ENCODE measurements at places on chromosomes 16 and 17. TPM values are rescaled to one million over a fixed set of nuclear protein-coding genes. Genes with fewer than 3 reads are reported as not detected.

GRCh38 chr17:172401-172800 is 9.0 kb downstream of the DOC2B start:
- DNase-seq, result no peak

GRCh38 chr17:7549401-7550055 is 670 bp downstream of the TNFSF12 start:
- no peak for DNase-seq

GRCh38 chr17:32479074-32479617 is 7.6 kb upstream of the CDK5R1 start:
- DNase-seq, result no peak

- no peak for DNase-seq
These were observed 26.2 kb upstream of the TXNDC11 start for GRCh38 chr16:11768849-11769248.

- DNase-seq, result peak; percentile 20
These were observed 761 bp downstream of the GAN start for GRCh38 chr16:81315271-81316175.

GRCh38 chr17:79616801-79617200 is 6.0 kb upstream of the RBFOX3 start:
- DNase-seq, result no peak

- no peak for DNase-seq
These were observed 6.6 kb downstream of the ZSCAN10 start for GRCh38 chr16:3092501-3092941.

DNA sequence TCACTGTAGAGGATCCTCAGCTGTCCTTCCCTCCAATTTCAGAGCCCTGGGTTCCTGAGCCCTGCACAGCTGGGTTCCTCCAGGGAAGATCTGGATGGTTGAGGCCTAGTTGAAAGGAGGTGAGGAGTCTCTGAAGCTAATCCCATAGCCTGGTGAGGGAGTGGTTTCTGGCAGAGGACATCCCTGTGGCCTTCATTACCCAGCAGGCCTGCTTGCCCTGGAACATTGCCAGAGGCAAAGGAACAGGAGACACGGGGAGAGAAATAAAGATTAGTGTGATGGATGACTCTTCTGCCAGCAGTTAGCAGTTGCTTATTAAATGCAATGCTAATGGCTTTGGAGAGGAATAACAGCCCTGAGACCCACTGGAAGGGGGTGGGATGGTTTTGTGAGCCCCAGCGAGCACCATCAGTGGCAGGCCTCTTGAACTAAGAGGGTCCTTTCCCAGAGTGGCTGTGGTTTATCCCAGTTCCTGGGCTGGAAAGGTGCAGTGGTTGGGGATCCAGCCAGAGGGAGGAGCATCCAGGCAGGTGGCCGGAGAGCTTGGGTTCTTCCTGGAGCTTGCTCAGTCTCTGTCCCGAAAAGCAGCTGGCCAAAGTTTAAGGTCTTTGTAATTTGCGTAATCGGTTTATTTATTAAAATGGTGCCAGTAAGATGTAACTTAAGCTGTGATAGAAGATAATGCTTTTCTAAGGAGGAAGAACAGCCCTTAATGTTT is 209.7 kb downstream of the CCDC182 start:
- DNase-seq, result no peak

DNA sequence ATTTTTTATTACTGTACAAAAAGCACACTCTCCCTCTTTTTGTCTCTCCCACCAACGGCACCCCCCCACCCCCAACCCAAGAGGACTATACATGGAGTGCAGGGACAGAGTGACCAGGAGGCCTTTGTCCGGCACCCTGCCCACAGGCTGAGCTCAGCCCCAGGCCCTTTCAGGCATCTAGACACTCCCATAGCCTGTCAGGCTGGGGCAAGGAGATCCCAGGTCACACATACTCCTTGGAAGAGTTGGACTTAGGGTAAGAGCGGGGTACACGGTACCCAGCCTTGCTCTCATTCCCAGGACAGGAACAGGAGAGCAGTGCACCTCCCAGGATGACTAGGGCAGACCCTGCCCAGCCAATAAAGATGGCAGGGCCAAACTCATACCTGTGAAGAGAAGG is 2.1 kb downstream of the CLDN7 start:
- DNase-seq, result no peak

- DNase-seq, result no peak
These were observed 47.5 kb downstream of the SLC6A2 start for GRCh38 chr16:55703003-55704001.

CSH1 gene
- total RNA-seq, result 9.9 TPM

BCAR1 gene
- not detected for total RNA-seq

TMIGD1 gene
- total RNA-seq, result not detected

FN3K gene
- total RNA-seq, result 6.5 TPM

CSH2 gene
- 3.6 TPM for total RNA-seq

SCARF1 gene
- total RNA-seq, result 1.6 TPM

TMEM88 gene
- total RNA-seq, result 31.3 TPM

PRAC1 gene
- not detected for total RNA-seq

Measured in T-helper 17 cell (primary cell).